Lung microvascular endothelial cell (primary cell): ENCODE measurements at places on chromosomes 11 and 22. TPM values are rescaled to one million over a fixed set of nuclear protein-coding genes. Genes with fewer than 3 reads are reported as not detected.

The DDTL gene
- total RNA-seq: 4.4 and 6.5 TPM in 2 replicates

The UPB1 gene
- total RNA-seq: under 0.01 TPM in 1 of 2 replicates, not detected in the other

The ACCS gene
- total RNA-seq: 2.8 and 10.3 TPM in 2 replicates

The OSBP2 gene
- 10.5 and 15.9 TPM in 2 replicates for total RNA-seq

The MRGPRE gene
- not detected in 2 replicates for total RNA-seq

The GRAP2 gene
- under 0.01 TPM in 1 of 2 replicates, not detected in the other for total RNA-seq

The DEUP1 gene
- total RNA-seq: not detected in 2 replicates

The MMP11 gene
- 3.4 and 5.0 TPM in 2 replicates for total RNA-seq

The OR5T1 gene
- not detected in 2 replicates for total RNA-seq

The GGTLC2 gene
- not detected in 2 replicates for total RNA-seq

The P4HA3 gene
- total RNA-seq: 36.3 and 52.3 TPM in 2 replicates

The FHIP1B gene
- 5.4 and 10.7 TPM in 2 replicates for total RNA-seq

The ZNF408 gene
- total RNA-seq: 3.3 and 4.2 TPM in 2 replicates

The POU2F3 gene
- total RNA-seq: under 0.01 TPM in 1 of 2 replicates, not detected in the other

The NAALADL1 gene
- total RNA-seq: 9.8 and 12.3 TPM in 2 replicates

The PITPNB gene
- 17.7 and 23.4 TPM in 2 replicates for total RNA-seq

The B3GAT3 gene
- 12.0 and 15.1 TPM in 2 replicates for total RNA-seq

The SPDYC gene
- not detected in 2 replicates for total RNA-seq

The ACRV1 gene
- under 0.01 TPM in 1 of 2 replicates, not detected in the other for total RNA-seq

The P2RX3 gene
- total RNA-seq: not detected in 2 replicates

The PPP2R1B gene
- total RNA-seq: 26.6 and 32.5 TPM in 2 replicates
